ENCODE measurements at places on chromosomes 5 and 9. TPM values are rescaled to one million over a fixed set of nuclear protein-coding genes. Genes with fewer than 3 reads are reported as not detected.

GRCh38 chr9:105246656-105247173 is 2.3 kb downstream of the SLC44A1 start:
- H3K4me1 ChIP-seq = peaks cover 7% of the 10 kb centered on the region
- no peak overlapping the region for H3K4me3 ChIP-seq
- DNase-seq = no peak
- no peaks in the 10 kb centered on the region for H3K27me3 ChIP-seq
- H3K27ac ChIP-seq = no peak overlapping the region

DNA sequence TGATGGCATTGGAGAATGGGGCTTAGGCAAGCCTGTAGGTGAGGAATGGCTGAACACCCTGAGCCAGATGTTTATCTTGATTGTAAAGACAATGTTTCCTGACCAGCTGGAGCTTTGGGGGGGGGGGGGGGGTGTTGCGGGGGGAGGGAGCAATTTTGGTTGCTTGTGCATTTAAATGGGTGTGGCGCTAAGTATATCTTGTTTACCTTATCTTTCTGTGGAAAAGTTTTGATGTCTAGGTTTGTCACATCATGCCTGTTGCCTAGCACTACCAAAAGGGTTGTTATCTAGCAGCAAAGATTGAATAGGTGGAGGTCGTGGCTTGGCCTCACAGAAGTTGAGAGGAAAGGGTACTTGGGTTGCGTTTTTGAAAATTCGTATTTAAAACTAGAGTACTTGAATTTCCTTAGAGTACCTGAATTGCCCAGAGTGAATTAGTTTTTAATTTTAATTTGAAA is 1.3 kb downstream of the SMAD5 start:
- peak overlapping the region; percentile 93 for H3K27ac ChIP-seq
- no peaks in the 10 kb centered on the region for H3K36me3 ChIP-seq
- no peak for DNase-seq
- H3K27me3 ChIP-seq = no peaks in the 10 kb centered on the region
- H3K4me1 ChIP-seq = peaks cover 8% of the 10 kb centered on the region
- peak overlapping the region; percentile 83 for H3K4me3 ChIP-seq

SPINK6 gene
- total RNA-seq = not detected

FOXD4L3 gene
- total RNA-seq = not detected

- H3K4me3 ChIP-seq = no peak overlapping the region
- no peaks in the 10 kb centered on the region for H3K27me3 ChIP-seq
- peaks cover 24% of the 10 kb centered on the region for H3K4me1 ChIP-seq
Measured at GRCh38 chr5:172096207-172096940, 89.9 kb upstream of the FBXW11 start.

OR1Q1 gene
- total RNA-seq = not detected

- H3K27me3 ChIP-seq = no peaks in the 10 kb centered on the region
- H3K4me3 ChIP-seq = peak overlapping the region; percentile 81
- peak overlapping the region; percentile 53 for H3K27ac ChIP-seq
- peaks cover 16% of the 10 kb centered on the region for H3K4me1 ChIP-seq
- peak; percentile 66 for DNase-seq
Measured at GRCh38 chr9:121367306-121368137, 2.5 kb downstream of the STOM start.

TMEM252 gene
- 0.09 TPM for total RNA-seq

NUTM2F gene
- not detected for total RNA-seq

OR1J2 gene
- not detected for total RNA-seq

CTSV gene
- total RNA-seq = 0.44 TPM
